ENCODE measurements at places on chromosomes 16 and 17.
A peak's percentile ranks its signal among the peaks of the same experiment; 100 is the strongest.

DNA sequence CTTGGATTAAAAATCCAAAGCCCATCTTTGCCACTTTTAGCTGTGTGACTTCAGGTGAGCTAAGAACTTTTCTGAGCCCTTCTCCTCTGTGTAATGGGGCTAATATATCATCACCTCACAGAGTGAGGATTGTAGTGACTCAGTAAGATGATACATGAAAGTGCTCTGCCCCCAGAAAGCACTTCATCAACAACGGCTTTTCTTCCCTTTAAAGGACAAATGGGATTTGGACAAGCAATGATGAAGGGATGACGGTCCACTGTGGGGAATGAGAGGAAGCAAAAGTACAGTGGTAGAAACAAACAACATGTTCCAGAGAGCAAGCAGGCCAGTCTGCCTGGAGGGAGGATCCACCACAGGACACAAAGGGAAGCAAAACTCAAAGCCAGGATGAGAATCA lies 14.3 kb upstream of the TMED6 start:
- DNase-seq: no peak

DNA sequence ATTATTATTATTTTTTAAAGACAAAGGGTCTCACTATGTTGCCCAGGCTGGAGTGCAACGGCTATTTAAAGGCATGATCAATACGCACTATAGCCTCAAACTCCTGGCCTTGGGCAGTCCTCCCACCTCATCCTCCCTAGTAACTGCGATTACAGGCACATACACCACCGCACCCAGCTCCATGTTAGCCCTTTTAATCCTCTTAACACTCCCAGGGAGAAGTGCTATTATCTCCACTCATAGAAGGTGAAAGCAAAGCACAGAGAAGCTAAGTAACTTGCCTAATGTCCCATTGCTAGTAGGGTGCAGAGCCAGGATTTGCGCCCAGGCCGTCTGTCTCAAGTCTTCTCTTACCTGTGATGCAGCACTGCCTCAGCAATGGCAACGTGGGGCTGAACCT lies 5.0 kb downstream of the HAS3 start:
- no peak for DNase-seq

DNA sequence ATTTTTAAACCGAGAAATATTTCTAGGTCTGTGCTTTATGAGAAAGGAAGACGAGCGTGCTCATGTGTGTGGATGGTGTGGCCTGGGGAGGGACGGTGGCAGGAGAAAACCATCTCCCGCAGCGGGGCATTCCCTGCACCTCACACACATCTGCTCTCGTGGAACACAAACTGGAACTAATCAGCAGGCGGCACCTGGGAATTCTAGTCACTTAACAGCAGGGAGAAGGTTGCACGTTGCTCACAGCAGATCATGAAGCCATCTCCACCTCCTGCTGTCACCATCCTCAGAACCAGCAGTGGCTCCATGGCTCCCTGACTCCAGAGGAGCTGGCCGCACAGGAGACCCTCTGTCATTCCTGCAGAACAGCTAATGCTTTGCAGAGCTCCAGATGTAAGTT lies 35.2 kb downstream of the ADCY9 start:
- DNase-seq: no peak

- DNase-seq: no peak
Measured at GRCh38 chr17:58556833-58557250, 42.4 kb upstream of the MTMR4 start.

- DNase-seq: no peak
Measured at GRCh38 chr17:74433421-74434121, 1.7 kb downstream of the GPRC5C start.

GRCh38 chr17:16391451-16391850 lies 10.6 kb downstream of the UBB start:
- no peak for DNase-seq

DNA sequence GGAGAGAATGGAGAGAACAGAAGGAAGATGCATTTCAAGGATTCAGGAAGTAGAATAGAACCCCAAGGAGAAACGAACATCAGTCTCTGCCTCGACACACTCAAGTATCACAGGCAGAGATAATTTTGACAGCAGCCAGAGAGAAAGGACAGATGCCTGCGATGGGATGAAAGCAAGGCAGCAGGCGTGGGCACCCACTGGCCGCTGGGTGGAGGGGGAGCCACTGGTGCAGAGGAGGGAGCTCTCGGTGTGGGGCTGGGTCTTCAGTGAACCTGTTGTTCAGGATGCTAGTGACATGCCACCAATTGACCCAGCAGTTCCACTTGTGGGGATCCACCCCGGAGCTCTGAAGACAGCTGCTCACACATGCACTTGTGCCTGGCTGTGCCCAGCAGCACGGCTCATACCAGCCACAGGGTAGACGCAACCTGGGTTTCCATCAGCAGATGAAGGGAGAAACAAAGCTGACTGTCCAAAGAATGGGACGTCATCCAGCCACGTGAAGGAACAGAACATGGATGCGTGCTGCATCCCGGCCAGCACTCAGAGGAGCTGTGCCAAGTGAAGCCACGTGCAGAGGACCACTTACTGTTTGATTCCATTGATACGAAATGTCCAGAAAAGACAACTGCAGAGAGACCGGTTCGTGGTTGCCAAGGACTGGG lies 127.0 kb downstream of the BANP start:
- DNase-seq: no peak

DNA sequence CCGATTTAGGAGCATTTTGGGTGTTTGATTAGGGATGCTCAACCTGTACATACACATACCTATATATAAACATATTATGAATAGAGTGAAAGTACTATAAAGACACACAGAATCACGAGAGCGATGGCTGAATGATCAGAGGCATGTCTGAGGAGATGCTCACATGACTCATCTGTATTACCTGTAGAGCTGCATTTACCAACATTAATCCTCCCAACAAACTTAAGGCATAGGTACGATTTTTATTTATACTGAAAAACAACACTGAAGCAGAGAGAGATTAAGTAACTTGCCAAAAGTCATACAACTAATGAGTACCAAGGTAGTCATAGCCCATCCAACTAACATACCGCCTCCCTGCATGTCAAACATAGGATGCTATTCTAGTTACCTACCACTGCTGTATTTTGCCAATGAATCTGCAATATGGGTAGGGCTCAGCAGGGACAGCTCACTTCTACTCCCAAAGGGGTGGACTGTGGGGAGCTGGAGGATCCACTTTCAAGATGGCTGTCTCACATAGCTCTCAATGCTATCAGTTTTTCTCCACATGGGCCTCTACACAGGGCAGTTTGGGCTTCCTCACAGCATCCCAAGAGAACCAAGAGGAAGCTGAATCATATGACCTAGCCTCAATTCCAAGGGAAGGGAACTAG lies 7.3 kb downstream of the CYB5D1 start:
- DNase-seq: no peak

DNA sequence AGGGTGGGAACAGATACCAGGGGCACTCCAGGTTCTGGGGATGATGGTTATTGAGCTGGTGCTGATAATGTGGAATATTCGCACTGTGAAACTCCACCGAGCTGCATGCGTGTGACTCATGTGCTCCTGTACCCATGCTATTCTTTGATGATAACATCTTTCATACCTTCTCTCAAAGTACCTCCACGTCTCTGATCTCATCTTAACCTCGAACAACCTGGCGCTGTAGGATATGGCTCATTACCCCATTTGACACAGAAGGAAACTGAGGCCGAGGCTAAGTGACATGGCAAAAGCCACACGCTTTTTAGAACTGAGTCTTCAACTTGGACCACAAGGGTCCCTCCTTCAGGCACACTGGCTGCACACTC lies 30.2 kb upstream of the MRPS23 start:
- no peak for DNase-seq

- DNase-seq: no peak
Measured at GRCh38 chr16:89704281-89704680, 2.8 kb upstream of the SPATA2L start.

DNA sequence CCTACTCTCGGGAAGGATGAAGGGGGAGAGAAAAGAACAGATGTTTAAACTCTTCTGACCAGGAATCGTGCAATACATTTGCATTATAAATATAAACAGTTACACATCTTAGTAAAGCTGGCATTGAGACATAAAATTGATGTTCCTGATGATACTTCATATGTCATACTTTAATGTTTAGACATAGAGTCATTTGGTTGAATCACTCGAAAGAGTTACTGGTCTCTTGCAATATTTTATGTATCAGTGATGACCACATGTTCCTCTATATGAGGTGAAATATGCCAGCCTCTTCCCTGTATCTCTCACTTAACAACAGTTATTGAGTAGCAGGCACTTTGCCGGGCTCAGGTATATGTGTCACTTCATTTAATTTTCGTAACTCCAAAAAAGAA lies 49.7 kb upstream of the PMFBP1 start:
- no peak for DNase-seq

DNA sequence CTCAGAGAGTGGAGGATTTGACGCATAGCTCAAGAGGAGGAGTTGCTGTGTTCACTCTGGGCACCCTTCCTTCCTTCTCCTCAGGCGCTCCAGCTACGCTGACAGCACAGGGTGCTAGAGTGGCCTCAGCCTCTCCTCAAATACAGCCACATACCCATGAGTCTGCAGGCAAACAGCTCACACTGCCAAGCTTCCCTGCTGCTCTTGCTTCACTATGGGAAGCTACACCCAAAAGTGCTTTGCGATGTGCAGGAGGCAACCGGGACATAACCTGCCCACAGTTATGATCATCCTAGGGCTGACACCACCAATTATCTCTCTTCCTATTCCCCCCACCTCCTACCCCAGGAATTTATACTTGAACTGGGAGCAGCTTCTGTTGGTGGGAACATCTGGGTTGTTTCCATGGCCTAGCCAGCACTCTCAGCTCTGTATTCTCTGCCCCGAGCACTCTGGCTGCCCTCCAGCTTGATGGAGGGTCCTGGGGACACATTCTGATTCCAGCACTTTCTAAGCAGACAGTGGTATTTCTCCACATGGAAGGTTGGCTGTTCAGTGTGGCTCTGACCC lies 40.3 kb upstream of the SREBF1 start:
- peak; percentile 69 for DNase-seq

DNA sequence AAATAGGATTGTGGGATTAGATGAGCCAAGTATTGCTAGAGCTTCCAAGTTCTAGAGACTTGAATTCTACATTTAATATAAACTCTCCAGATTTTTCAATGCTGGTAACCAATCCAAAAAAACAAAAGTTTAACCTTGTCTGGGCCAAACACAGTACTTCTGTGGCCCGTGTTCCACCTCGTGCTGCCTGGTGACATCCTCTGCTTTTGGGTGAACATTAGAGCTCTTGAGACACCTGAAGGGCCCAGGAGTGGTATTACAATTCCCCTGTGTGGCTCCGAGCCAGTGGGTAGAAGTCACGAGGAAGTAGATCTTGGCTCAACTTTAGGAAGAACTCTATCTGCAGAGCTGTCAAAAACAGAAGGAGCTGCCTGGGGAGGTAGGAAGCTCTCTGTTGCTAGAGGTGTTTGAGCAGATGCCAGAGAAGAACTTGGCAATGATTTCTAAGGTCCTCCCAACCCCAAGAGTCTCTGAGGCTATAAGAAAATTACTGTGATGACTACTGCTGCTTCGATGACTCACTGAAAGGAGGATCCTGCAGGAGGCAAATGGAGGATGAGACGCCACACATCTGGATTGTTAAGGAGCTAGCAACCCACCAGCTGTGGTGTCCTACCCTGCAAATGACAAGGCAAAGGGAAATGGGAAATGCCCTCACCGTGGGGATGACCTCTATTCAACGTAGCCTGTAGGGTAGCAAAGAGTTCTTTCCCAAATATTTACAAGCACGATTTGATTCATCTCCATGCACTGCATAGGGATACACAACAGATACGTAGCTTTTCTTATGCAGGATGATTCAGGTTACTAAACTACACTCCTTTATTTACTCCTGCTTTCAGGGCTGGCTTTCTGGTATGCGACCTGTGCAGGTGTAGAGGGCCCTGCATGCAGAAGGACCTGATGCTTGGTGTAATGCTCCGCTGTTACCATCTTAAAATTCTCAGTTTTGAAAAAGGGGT lies 45.8 kb upstream of the GAS7 start:
- no peak for DNase-seq

DNA sequence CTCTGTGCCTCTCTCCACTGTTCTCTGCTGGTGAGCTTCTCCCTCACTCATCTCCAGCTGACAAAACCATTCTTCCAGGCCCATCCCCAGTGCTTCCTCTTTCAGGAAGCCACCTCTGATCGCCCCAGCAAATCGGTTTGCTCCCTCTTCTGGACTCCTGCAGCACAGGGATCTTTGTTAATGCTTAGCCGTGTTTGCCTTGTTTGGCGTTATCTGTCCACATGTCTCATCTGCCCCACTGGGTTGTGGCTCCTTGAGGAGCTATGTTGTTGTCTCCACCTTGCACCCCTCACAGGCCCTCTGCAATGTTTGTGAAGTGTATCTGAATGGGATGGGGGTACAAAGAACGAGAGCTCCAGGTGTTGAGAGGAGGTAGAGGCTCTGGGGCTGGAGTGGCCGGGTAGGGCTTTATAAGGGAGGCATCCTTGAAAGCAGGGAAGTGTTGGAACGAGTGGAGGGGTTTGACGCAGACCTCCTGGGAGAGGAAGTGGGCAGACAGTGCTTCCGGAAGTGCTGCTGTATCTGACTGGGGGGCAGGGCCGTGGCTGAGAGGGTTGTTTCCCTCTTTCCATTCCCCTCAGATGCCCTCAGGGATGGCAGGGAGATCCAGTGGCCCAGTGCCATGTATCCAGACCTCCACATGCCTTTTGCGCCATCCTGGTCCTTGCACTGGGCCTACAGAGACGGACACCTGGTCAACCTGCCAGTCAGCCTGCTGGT lies 27.8 kb downstream of the CASKIN2 start:
- no peak for DNase-seq

DNA sequence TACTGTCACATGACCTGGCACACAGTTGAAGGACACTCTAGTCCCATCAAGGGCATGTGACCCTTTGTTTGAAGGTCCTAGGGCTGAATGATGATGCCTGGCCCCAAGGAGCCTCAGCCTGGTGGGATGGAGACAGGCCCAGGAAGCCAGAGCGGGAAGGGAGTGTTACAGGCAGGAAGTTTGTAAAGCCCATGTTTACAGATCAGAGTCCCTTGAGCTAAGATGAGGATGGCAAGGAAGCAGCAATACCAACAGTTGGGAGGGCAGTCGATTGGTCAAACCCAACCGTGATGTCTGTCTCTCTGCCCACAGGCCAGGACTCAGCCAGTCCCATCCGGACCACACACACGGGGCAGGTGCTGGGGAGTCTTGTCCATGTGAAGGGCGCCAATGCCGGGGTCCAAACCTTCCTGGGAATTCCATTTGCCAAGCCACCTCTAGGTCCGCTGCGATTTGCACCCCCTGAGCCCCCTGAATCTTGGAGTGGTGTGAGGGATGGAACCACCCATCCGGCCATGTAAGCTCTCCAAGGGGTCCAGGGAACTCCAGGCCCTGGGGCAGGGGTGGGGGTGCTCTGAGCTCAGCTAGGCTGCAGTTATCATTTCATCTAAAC lies 2.5 kb downstream of the CES2 start:
- no peak for DNase-seq

GRCh38 chr16:87832137-87832527 lies 37.2 kb downstream of the SLC7A5 start:
- DNase-seq: no peak

DNA sequence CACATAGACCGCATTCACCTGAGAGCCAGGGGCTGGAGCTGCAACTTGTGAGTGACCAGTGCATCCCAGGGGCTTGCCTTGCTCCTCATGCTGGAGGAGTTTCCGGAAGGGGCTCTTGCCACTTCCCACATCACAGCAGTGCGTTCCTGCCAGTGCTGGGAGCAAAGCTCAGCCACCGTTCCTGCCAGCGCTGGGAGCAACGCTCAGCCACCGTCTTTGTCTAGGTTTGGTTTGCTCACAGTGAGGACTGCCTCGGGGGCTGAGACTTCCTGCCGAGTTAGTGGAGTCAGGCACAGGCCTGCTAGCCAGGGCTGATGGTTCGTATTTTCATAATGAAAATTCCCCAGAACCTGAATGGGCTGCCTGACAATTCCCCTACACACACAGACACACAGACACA lies 5.4 kb upstream of the CHRNE start:
- no peak for DNase-seq
